ENCODE measurements at places on chromosomes 13 and 19.

DNA sequence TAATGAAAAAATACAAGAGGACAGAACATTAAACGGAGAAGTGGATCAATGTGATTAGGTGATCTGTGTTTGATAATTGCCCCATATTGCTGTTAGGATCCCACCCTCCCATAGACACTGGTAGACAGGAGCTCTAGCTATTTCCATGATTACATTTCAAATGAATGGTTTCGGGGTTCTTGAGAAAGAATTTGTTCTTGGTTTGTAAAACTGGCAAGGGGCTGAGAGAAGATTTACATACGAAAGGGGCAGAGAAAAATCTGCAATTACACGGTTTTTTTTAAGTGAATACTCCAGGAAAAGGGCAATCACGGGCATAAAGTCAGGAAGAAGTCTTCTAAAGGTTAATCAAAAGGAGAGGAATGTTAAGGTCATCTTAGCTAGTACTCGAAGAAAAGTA lies 2125.7 kb upstream of the PCDH20 start:
- no peak for DNase-seq

DNA sequence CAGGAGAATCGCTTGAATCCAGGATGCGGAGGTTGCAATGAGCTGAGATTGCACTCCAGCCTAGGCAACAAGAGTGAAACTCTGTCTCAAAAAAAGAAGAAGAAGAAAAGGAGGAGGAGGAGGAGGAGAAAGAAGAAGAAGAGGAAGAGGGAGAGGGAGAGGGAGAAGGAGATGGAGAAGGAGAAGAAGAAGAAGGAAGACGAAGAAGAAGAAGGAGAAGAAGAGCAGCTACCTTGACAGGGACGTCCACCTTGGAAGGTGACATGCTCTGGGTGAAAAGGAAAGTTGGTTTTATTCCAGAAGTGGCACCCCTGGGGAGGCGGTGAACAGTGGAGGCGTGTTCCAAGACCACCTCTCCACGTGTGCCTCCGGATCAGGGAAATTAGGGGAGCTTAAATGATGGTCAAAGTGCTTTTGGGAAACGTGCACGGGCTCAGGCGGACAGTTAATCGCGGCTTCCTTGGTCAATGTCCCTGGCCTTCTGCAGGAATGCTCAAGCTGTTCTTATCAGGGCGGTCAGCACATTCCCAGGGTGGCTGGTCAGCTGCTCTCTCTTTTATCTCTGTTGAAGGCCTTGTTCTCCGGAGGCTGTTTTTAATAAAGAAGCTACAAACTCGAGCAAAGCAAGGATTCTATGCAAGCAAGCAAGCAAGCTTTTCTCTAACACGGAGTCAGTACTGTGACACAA lies 78.9 kb upstream of the PEG3 start:
- DNase-seq: no peak

GRCh38 chr19:11880598-11880997 lies 7.0 kb upstream of the ZNF69 start:
- DNase-seq: no peak

DNA sequence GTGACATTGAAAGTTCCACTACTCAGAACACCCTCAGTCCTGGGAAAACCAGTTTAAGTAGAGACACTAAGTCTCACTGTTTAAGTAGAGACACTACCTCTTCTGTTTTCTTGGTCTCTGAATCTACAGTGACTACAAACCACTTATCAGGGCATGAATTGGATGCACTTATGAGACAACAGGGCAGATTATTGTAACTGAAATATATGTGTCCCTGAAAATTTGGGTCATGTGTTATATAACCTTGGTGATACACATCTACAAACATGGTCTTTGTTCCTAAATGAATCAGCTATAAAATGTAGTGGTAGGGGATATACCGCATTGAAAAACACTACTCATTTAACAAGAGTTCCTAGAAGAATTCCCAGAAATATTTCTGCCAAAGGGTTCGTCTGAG lies 55.7 kb downstream of the SERP2 start:
- peak; percentile 24 for DNase-seq

DNA sequence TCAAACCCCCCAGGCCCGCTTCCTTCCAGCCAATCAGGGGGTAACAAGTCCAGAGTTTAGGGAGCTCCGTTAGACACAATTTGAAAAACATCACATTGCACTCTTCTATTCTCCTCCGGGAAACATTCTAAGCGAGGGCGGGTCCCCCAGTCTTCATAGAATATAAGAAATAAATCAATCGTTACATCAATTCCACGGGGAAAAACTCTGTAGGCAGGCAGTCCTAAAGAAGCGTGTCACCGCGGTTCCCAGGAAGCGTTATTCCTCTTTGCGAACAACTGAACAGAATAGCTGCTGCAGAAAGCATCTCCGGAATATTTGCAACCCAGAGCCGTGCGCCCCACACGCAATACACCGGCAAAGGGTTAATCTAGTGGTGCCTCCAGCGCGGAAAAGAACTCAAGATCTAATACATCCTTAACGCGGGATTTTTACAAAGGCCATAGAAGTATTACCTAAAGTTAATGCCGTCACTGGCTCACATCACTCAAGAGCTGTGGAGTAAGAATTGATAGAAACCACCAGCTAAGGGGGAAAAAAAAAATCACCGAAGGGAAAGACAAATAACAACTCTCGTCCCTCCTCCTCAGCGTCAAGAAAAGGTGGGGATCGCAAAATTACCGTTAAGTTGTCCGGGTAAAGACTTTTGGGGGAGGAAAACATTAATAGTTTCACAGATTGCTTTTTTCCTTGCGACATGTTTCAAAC lies 65.1 kb downstream of the KCNRG start:
- peak; percentile 26 for DNase-seq

DNA sequence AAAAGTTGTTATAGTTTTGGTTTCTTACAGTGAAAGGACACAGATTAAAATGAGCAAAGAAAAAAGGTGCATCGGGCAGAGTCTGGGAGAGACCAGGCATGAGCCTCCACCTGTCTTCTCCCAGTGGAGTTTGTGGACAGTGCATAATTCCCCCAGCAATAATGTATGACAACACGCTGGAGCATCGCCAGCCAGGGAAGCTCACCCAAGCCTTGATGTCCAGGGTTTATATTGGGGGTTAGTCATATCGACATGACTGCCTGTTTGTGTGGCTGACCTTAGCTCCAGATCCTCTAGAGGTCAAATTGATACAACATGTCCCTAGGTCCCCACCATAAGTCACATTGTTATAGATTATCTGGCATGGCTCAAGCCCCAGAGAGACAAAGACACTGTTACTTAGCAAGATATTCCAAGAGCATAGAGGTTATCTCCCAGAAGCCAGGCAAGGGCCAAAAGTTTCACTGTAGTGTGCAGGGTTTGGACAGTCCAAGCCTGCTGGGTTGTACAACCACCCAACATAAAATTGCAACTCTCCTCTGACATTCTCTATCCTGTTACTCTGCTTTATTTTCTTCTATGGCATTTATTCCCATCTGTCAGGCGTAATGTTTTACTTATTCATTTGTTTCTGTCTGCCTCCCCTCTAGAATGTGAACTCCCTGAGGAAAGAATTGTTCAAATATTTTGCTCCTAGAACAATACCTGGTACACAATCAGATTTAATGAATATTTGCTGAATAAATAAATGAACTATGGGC lies 5.6 kb upstream of the KLK13 start:
- DNase-seq: no peak

GRCh38 chr19:45275370-45275971 lies 24.4 kb downstream of the MARK4 start:
- DNase-seq: no peak

GRCh38 chr19:51024924-51025323 lies 1.5 kb downstream of the KLK11 start:
- no peak for DNase-seq

- DNase-seq: no peak
Observed at GRCh38 chr13:24870380-24870760, 106.4 kb downstream of the RNF17 start.

GRCh38 chr13:26186995-26187394 lies 35.1 kb downstream of the RNF6 start:
- DNase-seq: peak; percentile 2

GRCh38 chr13:29888306-29888705 lies 37.9 kb upstream of the UBL3 start:
- no peak for DNase-seq

DNA sequence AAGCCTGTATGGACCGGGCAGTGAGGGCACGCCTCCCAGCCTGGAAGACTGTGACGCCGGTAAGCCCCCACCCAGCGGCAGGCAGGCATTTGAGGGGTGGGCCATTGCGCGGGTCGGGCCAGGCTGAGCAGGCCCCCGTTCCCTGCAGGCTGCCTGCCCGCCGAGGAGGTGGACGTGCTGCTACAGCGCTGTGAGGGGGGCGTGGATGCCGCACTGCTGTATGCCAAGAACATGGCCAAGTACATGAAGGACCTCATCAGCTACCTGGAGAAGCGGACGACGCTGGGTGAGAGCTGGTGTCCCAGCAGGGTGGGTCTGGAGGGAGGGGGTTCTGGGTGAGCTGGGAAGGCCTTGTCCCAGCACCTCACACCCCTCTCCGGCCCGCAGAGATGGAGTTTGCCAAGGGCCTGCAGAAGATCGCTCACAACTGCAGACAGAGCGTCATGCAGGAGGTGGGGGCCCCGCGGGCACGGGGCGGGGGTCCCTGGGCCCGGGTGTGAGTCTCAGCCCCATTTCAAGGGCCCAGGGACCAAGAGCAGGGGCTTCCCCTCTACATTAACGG lies 7.1 kb downstream of the ARHGAP45 start:
- no peak for DNase-seq

DNA sequence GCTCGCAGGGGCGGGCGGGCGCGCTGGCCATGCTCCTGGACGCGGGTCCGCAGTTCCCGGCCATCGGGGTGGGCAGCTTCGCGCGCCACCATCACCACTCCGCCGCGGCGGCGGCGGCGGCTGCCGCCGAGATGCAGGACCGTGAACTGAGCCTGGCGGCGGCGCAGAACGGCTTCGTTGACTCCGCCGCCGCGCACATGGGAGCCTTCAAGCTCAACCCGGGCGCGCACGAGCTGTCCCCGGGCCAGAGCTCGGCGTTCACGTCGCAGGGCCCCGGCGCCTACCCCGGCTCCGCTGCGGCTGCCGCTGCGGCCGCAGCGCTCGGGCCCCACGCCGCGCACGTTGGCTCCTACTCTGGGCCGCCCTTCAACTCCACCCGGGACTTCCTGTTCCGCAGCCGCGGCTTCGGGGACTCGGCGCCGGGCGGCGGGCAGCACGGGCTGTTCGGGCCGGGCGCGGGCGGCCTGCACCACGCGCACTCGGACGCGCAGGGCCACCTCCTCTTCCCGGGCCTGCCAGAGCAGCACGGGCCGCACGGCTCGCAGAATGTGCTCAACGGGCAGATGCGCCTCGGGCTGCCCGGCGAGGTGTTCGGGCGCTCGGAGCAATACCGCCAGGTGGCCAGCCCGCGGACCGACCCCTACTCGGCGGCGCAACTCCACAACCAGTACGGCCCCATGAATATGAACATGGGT lies 599 bp downstream of the ZIC2 start:
- no peak for DNase-seq

DNA sequence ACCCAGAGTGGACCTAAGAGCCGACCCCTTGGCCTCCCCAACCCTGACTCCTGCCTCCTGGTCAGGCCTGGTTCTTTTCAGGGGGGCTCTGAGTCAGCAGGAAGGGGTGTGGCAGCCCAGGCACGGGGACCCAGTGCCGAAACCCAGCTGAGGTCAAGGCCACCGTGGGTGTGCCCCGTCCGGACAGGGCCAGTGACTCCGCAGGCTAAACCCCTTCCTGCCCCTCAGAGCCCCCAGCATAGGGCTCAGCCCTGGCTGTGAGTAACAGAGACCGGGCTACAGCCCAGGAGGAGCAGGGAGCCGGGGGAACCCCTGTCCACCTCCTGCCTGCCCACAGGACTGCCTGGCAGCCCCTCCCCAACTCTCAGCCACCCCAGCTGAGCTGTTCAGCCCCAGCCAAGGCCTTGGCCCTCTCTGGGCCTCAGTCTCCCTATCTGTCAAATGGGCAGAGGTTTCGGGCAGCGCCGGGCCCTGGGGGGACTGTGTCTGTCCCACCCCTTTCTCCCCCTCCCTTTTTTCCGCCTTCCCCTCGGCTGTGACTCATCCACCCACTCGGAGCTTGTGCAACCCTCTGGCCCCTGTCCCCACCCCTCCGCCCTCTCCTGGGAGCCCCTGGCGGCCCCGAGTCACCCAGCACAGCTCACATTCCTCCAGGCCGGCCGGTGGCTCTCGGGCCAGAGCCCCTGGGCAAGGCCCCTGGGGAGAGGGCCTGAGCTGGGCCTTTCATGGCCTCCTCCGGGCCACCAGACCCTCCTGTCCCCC lies 8.6 kb downstream of the ZBTB7A start:
- DNase-seq: no peak

DNA sequence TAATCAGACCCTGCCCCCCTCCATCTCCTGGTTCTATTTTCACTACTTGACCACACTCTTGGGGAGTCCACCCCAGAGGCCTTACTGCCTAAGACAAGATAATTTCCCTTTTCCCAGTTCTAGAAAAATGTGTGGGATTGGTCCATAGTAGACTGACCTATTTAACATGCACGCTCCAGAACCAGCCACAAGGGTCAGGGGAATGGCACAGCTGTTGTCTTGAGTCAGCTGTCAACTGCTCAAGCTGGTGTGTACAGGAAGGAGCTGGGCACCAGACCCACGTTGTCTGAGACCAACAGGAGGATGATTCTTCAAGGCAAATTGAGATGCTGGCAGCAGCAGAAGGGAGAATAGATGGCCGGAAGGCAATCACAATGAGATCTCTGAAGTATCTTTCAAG lies 280.5 kb downstream of the UQCRFS1 start:
- no peak for DNase-seq

DNA sequence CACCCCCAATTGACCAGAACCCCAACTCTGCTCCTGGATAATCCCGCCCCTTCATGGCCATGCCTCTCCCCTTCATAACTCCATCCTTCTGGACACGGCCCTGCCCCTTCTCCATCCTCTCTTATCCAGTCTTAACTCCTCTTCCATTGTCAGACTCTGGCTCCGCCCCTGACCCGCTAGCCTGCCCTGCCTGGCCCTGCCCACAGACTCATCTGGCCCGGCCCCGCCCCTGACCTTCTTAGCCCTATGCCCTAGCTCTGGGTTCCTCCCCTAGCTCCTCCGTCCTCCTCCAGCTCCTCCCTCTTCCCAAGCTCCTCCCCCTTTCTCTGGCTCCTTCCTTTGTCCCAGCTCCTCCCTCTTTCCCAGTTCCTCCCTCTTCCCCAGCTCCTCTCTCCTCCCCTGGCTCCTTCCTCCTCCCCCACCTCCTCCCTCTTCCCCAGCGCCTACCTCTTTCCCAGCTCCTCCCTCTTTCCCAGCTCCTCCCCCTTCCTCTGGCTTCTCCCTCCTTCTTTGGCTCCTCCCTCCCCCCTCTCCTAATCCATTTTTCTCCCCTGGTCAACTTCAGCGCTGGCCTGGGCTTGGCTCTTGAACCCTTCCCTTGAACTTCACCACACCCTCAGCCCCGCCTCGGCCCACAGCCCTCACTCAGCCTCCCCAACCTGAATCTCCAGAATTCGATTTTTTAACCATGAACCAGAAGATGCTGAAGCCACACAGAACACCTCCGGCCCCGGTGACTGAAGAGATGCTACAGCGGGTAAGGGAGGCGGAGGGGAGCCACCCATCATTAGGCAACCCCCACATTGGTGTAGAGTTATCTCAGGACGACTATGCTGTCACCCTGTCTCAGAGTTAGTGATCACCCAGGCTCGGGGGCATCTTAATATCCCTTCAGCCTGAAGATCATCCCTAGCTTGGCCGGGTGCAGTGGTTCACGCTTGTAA lies 9.2 kb upstream of the ZNF358 start:
- DNase-seq: peak; percentile 54

Measured in spinal cord (tissue), 10 donors.